Stimulated activated CD4-positive, alpha-beta T cell treated with anti-CD3 and anti-CD28 coated beads, TNF-alpha, amount 100 ng/mL, for 1 hour (primary cell): ENCODE measurements at places on chromosomes 4 and X.

- no peak for DNase-seq
These were observed 170.7 kb upstream of the ZCCHC13 start for GRCh38 chrX:74133156-74133796.

DNA sequence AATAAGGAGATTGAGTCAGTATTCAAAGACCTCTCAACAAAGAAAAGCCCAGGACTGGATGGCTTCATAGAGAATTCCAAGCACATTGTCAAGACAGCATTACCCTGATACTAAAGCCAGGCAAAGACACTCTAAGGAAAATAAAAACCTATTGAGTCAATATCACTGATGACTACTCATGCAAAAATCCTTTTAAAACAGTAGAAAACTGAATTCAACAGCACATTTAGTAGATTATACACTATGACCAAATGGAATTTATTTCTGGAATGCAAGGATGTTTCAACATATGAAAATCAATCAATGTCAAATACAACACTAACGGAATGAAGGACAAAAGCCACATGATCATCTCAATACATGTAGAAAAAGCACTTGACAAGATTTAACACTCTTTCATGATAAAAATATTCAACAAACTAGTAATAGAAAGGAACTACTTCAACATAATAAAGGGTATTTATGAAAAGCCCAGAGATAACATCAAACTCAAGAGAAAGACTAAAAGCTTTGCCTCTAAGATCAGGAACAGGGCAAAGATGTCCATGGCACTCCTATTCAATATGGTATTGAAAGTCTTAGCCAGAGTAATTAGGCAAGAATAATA is 633.3 kb downstream of the ANKRD50 start:
- no peak for DNase-seq

GRCh38 chrX:96440941-96441340 is 243.7 kb upstream of the DIAPH2 start:
- DNase-seq: no peak

- DNase-seq: no peak
These were observed 13.2 kb upstream of the CLDN24 start for GRCh38 chr4:183335369-183335940.

GRCh38 chr4:184628103-184628502 is 21.1 kb downstream of the CASP3 start:
- DNase-seq: no peak

GRCh38 chr4:139986689-139987501 is 167.1 kb downstream of the MAML3 start:
- no peak for DNase-seq

DNA sequence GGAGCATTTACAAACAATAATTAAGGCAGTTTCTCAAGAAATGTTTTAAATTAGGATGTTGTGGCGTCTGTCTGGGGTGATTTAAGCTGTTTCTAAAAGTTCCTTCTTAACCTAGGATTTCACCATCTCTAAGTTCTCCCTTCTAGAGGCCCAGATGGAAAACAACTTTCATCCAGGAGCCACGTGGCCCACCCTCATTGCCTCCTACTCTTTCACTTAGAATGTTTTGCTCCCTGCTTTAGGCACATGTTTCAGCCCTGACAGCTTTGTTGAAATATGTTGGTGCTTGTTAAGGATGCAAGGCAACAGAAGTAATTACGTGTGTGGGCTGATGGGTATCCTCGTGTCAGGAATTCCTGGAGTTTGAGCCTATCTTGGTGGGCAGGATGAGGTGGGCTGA is 131.3 kb downstream of the GUCY2F start:
- DNase-seq: no peak

DNA sequence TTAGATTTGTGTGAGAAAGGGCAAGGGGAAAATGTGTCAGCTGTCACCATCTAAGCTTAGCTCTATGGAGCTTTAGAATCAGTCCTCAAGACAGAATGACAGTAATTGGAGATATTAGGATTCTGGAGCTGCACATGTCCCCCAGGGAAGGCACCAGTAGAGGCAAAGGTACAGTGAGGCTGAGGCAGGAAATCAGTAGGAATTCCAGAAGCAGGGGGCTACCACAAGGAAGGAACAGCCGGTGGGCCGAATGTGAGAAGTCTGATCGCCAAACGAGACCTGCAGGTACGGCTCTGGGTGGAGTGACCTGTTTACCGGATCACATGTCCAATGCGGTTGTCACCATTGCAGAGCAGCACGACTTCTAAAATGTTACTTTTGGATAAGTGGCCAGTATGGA is 52.6 kb downstream of the RNF150 start:
- no peak for DNase-seq

GRCh38 chr4:100823066-100823992 is 305.5 kb upstream of the EMCN start:
- no peak for DNase-seq

DNA sequence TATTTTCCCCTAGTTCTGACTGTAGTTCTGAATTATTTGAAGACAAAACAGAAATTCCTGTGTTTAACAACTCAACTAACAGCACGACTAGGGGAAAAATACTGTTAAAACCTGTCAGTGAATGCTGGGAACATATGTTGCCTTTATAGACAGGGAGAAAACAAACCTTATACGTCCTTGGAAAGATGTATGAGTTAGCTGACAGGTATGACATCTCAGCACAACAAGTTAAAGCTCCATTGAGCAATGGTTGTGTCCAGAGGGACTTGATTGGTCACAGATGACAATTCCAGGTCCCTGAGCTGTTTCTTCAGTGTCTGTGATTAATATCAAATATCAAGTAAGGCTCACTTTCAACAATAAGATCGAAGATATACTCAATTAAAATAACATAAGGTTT is 58.2 kb upstream of the DDIT4L start:
- no peak for DNase-seq

DNA sequence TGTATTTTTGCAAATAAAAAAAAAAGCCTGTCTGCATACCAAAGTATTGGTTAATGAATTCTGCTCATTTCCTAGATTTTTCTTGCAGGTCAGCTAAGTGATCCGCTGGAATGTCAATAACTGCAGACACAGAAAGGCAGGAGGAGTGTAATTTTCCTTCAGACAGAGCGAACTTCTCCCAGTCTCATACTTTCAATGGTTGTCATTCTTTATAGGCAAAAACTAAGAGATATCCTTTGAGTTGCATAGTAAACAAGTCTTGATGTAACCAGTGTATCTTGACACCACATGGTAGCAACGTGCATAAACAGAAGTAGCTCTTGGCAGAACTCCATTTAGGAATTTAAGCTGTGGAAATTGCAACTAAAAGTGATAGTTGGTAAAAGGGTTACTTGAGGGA is 8.2 kb downstream of the CAPN6 start:
- DNase-seq: no peak

DNA sequence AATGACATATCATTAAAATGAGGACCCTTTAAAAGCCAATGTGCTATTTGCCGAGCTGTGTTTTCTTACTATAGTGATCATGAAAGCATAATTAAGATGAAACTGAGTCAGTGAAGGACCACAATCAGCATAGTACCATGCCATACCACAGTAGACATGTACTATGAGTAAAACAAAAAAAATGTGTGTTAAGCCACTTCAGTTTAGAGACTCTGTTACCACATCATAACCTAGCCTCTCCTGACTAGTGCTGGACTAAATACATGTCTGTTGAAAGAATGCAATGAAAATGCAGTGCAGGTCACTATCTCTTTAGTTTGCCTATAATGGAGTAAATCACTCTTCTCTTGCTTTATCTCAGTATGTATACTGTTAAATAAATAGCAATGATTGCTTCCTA is 12.3 kb upstream of the DDX53 start:
- no peak for DNase-seq
